ENCODE measurements at places on chromosomes 16 and 17. TPM values are rescaled to one million over a fixed set of nuclear protein-coding genes. Genes with fewer than 3 reads are reported as not detected.

DNA sequence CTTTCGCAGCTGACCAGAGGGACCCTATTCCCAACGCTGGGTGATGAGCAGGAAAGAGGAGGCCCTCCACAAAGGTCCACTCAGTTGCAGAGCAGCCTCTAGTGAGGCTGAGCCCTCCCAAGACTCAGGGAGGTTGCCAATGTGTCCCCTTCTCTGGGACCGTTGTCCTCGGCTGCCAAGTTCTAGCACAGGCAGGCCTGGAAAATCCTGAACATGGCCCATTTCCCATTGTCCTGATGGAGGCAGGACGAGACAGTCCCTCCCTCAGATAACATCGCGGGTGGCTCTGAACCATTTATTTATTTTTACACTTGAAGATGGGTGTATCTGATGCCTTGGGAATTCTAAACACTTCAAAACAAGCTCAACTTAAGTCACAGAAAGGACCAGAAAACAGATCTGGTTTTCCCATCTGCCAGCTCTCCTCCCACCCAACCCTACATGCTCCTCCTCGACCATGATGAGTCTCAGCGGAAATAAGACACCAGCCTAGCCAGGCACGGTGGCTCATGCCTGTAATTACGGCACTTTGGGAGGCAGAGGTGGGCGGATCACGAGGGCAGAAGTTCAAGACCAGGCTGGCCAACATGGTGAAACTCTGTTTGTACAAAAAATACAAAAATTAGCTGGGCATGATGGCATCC lies 12.8 kb downstream of the CDIP1 start:
- no peak for DNase-seq

- DNase-seq: no peak
Observed at GRCh38 chr17:55264278-55264644, 499 bp upstream of the HLF start.

DNA sequence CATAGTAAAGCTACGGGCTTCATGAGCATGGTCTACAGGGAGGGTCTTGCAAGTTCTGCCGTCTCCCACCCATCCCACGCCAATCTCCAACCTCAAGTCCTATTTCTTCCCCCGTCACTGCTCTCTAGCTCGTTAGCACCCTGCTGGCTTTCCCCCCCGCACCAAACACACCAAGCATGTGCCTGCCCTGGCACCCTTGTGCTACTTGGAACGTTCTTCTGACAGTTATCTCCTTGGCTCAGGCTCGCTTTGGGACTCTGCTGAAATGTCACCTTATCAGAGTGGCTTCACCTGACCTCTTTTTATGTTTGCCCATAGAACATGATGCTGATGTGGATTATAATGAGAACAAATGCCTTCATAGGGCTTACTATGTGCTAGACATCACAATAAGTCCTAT lies 21.9 kb downstream of the GLYR1 start:
- no peak for DNase-seq

DNA sequence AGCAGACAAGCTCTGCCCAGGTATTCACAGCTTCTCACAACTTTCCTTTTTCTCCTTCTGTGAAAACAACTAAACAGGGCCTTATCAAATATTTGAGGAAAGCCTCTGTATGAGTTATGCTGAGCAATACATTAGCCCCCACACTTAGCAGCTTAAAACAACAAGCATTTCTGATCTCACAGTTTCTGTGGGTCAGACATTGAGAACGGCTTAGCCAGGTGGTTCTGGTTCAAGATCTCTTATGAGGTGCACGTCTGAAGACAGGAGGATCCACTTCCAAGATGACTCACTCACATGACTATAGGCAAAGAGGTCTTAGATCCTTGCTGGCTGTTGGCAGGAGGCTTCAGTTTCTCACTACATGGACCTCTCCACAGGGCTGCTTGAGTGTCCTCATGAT lies 181.4 kb upstream of the WSCD1 start:
- no peak for DNase-seq

GRCh38 chr17:2368359-2368758 lies 31.1 kb downstream of the SGSM2 start:
- DNase-seq: no peak

GRCh38 chr16:83356266-83356665 lies 451.5 kb upstream of the HSBP1 start:
- no peak for DNase-seq

GRCh38 chr16:79263425-79263824 lies 337.1 kb downstream of the MAF start:
- DNase-seq: no peak

KREMEN2 gene
- not detected for total RNA-seq

CCDC78 gene
- 1.0 TPM for total RNA-seq

MSLN gene
- not detected for total RNA-seq

SEZ6 gene
- not detected for total RNA-seq

KRT39 gene
- total RNA-seq: not detected

ADAMTS18 gene
- 10.4 TPM for total RNA-seq

CLEC10A gene
- 20.6 TPM for total RNA-seq

Data from mesenteric fat pad (tissue), 1 donor.